ENCODE measurements at places on chromosomes 13 and 19. TPM values are rescaled to one million over a fixed set of nuclear protein-coding genes. Genes with fewer than 3 reads are reported as not detected.

DNA sequence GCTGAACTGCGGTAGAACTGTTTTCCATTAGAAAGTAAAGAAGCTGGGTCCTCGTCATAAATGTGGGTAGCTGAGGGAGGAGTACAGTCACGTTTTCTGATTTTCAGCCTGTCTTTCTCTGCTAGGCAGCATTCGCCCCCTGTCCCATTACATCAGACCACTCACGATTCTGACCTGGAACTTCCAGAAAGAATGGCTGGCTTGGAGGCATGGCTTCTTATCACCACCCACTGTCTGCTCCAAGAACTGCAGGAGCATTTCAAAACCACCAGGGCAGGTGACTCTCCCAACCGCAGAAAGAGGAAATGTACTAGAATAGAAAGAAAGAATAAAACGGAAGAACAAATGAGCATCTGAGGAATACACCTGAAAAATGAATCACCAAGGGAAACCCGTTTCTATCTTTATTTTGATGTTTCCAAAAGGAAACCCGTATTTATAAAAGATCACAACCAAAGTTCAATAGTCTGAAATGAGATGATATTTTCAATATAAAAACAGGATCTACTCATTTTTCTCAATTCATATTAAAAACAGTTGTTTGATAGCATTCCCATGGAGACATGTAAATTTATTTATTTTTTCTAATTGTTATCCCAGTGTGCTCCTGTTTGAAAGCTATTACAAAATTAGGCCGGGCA, 22.1 kb upstream of the POMP start:
- no peak for DNase-seq

GRCh38 chr19:39032063-39032918, at the start of gene FBXO27:
TSS of gene FBXO27 (minus strand) at chr19:39032549. CDS start at chr19:39032227, 322 bp downstream.
- no peak for DNase-seq

Gene HIPK4
- total RNA-seq: 0.16 TPM

DNA sequence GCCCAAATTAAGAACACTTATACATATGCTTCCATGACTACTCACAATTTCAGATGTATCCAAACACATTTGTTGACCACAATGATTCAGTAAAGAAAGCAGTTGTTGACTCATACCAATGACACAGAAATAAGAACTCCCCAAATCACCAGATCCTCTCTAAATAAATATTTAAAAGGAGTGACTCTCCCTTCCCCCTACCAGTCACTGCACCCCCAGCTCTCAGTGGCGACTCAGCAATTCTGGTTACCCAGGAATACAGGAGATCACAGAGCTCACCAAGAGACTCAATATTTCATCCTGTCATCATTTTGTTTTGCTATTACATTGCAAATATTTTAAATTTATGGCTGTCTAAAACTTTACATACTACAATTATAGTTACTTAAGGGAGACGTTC, 131.5 kb downstream of the RGCC start:
- no peak for DNase-seq

Gene CEBPA
- total RNA-seq: 1.6 TPM

- DNase-seq: no peak
These were observed 140.0 kb downstream of the IRS2 start for GRCh38 chr13:109646423-109646822.

DNA sequence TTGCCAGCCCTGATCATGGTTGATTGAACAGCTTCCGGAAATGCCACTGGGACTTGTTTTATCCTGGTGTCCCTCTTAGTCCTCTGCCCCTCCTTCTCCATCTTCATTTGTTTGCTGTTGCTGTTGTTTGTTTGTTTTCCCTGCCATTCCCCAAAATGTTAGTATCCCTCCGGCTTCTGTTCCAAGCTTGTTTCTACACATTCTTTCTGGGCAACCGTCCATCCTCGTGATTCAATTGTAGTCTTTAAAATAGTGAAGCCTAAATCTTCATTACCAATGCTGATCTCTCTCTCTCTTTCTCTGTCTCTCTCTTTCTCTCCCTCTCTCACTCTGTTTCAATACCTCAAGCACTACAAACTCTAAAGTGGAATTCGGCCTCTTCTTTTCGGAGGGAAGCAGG, 649.3 kb upstream of the ARGLU1 start:
- no peak for DNase-seq

- no peak for DNase-seq
These were observed 91.9 kb upstream of the MBNL2 start for GRCh38 chr13:97130190-97130589.

- DNase-seq: no peak
These were observed 1863.5 kb upstream of the PCDH20 start for GRCh38 chr13:63279136-63279535.

Gene CD22
- total RNA-seq: 10.0 TPM

DNA sequence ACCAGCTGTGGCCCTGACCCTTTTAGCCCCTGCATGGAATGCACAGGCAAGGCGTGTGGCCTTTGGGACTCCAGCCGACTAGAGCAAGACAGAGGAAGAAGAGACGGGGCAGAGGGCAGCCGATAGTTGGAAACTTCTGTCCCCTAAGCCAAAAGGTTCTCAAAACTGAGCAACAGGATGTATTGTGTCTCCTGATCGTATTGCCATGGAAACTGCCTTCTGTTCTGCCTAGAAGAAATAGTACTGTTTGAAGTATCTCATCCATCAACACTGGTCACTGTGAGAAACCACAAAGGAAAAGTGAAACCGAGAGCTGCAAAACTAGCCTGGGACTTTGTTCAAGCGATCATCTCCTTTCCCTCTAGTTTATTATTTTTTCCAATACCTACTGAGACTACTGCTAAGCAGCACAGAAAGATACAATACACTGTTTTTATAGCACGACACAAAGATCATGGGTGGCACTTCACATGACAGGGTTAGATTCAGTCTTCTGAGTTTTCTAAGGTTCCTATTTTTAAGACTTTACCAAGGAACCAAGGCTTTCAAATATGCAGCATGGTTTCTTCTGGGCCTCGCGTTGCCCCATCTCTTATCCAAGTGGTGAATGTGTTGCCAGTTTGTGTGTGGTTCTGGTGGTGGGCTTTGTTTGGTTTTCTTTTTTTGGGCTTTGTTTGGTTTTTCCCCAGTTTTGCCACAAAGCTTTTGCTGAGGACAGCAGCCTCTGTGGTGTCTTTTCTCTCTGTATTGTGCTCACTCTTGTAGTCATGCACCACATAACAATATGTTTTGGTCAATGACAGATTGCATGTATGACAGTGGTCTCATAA, 49.3 kb upstream of the GPR183 start:
- DNase-seq: peak; percentile 50
